ENCODE measurements at places on chromosomes 5 and 9.

GRCh38 chr9:133633681-133634080 lies 2.5 kb upstream of the DBH start:
- DNase-seq: no peak

DNA sequence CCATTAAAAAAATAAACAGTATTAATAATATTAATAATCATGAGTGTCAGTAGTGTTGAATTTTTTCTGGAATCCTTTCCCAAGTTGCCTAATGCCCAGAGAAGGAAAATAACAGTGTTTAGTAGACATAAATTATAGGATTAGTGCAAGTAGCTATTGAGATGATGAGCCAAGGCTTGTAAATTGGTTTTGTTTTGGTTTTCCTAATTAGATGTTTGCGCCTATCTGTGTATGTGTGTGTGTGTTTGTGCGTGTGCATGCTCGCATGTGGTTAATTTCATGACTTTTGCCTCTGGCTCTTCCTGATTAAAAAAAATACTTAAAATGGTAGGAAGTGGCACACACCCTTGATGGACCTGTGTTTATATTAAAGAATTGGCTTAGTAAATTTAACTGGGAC lies 55.4 kb downstream of the FXN start:
- DNase-seq: no peak

- no peak for DNase-seq
Observed at GRCh38 chr5:171541341-171541776, 121.9 kb downstream of the FGF18 start.

DNA sequence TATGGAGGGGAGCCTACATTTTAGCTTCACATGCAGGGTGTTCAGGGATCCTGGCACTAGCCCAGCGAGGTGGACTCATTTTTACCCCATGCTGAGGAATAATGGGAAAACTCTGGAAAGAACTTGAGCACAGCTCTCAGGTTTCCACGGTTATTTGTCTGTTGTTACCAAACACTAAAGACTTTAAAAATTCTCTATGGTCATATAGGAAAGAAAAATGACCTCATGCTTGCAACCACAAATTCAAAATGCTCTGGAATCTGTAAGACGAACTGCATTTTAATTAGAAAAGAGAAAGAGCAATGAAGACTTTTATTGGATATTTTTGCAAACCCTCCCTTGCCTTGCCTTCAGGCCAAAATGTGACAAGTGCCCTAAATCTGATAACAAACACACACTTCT lies 606.9 kb downstream of the EBF1 start:
- DNase-seq: no peak

DNA sequence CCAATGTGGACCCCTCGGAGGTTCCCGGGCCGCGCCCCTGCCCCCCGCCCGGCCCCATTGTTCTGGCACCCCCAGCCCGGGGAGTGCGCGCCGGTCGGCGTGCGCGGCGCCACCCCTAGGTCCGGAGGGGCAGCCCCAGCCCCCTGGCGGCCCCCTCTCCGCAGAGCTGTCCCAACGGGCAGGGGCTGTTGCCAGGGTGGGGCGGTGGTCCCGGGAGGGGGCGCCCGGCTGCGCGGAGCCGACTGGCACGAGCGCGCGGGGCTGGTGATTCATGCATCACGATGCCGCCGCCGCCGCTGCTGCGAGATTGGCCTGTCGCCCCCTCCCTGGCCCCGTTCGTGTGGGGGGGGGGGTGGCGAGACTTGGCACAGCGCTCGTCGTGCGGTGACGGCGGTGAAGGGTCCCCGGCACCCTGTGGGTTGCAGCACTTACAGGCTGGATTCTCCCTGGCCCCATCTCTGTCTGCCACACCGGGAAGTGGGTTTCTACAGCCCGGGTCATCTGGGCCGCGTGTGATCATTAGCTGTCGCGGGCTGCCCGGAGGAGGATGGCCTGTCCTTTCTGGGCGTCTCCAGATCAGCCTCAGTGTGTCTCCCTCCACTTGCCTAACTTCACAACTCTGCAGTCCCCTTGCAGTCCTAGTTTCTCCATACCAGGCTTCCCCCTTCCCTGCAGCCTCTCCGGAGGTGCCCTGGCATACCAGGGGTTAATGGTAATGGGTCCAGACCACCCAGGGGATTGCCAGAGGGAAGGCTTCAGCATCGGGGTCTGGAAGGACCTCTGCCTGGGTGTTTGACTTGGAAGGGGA lies 858 bp downstream of the NCS1 start:
- no peak for DNase-seq

- DNase-seq: no peak
Observed at GRCh38 chr9:91197232-91198181, 164.2 kb downstream of the AUH start.

DNA sequence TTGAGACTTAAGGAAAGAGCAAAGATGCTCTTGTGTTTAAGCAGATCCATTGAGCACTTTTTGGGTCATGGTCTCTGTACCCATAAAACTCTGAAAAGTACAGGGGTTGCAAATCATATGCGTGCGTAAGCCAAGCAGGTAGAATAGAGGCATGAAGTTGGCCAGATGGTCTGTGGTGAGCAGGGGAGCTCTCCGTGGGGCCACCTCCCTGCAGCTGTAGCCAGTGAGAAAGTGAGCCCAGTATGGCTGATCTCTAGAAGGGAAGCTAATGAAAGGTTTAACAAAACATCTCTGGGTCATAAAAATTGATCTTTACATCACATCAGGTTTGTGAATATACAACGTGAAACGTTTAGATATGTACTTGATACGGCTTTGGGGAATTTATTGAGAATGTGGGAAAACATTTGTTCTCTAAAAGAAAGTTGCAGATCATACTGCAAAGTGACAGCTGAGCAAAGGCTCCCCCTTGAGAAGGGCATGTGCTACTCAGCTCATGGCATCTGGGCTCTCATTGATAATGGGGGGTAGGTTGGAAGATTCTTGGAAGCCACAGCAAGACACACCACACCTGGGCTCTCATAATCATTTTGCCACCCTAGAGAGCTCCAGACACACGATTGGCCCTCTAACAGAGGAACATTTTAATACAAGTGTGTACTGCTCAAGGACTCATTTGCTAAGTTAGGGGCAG lies 30.6 kb downstream of the SH3GL2 start:
- DNase-seq: no peak

GRCh38 chr5:153429761-153430380 lies 60.6 kb upstream of the GRIA1 start:
- DNase-seq: no peak

- no peak for DNase-seq
Observed at GRCh38 chr5:74816875-74817274, 49.3 kb downstream of the FAM169A start.

DNA sequence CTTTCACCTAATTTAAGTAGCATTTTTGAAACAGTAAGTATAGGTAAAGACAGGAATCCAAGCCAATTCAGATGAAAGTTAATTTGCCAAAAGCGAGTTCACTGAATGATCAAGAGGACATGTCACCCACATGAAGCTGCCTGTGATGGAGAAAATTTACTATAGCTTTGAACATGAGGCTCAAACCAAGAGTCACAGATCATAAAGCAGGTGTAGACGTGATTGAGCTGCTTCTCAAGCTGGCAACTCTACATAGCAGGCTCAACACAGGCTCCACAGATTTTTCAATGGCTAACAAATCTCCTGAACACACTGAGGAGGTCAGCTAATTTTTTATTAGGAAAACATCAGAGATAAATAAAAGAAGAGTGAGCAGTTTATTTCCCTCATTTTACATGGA lies 173.7 kb downstream of the FAM114A2 start:
- no peak for DNase-seq

DNA sequence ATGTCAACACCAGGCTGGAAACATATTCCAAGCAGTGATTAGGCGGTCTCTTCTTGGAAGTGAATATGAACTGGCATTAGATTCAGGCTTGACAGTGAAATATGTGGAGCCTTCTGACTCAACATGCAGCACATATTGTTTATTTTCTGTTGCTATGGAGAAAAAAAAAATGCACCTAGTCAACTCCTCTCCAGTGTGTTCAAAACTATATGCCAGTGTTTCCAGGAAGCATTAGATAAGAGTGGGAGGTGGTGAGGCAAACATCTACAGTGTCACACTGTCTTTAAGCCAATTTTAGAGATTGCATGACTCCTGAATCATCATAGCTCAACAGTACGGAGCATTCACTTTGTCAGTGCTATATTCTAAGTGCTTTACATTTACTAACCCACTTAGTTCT lies 117.9 kb downstream of the HCN1 start:
- no peak for DNase-seq

DNA sequence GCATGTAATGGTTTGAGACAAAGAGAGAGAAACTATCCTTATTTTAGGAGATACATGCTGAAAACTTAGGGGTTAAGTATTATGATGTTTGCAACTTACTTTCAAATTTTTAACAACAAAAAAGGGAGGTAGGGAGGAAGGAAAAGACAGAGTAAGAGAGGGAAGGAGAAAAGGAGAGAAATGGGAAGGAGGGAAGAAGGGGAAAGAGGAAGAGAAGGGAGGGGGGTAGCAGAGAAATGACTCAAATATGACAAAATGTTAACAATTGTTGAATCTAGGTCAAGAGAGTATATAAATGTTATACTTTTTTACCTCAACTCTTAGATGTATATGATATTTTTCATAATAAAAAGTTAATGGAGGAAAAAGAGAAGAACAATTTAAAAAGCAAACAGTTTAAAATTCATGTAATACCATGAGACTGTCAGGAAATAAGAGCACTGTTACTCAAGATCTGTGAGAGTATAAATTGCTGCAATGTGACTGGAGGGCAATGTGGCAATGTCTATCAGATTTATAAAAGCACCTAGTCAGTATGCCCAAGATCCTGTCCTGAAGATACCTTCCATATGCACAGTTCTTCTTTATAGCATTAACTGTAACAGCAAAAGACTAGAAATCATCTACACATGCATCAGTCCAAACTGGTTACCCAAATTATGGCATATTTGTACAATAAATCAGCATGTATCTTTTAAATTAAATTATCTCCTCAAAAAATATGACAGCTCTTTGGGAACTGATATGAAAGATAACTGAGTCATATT lies 16.3 kb downstream of the FBXW11 start:
- DNase-seq: no peak

DNA sequence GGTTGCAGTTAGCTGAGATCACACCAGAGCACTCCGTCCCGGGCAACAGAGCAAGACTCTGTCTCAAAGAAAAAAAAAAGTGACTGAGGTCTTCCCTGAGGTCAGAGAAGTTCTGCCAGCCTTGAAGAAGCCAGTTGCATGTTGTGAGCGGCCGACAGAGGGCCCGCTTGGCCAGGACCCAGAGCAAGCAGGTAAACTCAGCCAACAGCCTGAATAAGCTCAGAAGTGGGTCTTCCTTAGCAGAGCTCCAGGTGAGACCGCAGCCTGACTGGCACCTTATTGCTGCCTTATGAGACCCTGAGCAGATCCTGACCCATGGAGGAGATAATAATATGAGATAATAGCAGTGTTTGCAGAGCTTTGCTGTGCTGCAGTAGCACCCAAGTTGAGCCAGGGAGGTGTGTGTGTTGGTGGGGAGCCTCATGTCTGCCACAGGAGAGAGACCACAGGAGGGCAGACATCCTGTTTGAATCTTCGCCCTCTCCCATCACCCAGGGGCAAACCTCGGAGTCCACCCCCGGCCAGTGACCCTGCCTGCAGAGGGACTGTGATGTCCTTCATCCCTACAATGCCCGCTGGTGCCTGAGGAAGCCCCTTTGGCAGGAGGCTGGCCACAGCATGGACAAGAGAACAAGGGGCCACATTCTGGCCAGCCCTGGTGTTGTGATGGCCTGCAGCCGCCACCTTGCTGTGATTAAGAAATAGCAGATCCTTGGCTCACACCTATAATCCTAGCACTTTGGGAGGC lies 10.8 kb upstream of the BARX1 start:
- DNase-seq: no peak

- DNase-seq: peak; percentile 94
Observed at GRCh38 chr5:81851481-81852178, 100.7 kb upstream of the SSBP2 start.

DNA sequence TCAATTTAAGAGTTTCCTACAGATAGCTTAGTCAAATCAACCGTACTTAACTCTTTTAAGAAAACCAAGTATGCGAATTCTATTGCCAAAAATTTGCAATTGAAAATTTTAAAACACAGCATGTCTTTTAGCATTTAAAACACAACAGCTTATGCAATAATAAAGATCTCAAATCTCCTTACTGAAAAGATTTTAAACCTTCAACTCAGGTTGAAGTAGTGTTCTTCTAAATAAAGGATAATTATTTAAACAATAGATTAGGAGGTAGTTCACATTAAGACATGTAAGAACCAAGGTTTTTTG lies 5.5 kb downstream of the NR3C1 start:
- DNase-seq: no peak

GRCh38 chr9:95425910-95426551 lies 90.7 kb downstream of the PTCH1 start:
- no peak for DNase-seq

- no peak for DNase-seq
Observed at GRCh38 chr9:32497921-32498320, 28.1 kb downstream of the RIGI start.

DNA sequence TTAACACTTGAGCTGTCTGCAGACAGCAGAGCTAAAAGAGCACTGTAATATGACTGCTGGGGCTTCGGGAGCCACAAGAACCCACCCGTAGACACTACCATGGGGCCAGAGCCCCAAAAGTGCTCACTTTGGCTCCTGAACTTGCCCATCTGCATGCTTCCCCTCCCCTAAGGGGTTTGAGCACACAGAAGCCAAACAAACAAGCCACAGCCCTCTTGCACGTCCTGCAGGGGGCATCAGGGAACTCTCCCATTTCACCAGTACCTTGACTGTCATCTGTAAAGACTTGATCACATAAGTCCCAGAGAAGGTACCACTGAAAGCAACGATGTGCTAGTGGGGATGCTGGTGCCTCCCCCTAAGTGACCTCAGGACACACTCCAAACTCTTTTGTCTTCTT lies 681.8 kb downstream of the SEMA5A start:
- DNase-seq: no peak

- DNase-seq: no peak
Observed at GRCh38 chr9:76737154-76737902, 26.9 kb upstream of the PCA3 start.

- no peak for DNase-seq
Observed at GRCh38 chr5:76104027-76104426, 20.8 kb downstream of the SV2C start.

DNA sequence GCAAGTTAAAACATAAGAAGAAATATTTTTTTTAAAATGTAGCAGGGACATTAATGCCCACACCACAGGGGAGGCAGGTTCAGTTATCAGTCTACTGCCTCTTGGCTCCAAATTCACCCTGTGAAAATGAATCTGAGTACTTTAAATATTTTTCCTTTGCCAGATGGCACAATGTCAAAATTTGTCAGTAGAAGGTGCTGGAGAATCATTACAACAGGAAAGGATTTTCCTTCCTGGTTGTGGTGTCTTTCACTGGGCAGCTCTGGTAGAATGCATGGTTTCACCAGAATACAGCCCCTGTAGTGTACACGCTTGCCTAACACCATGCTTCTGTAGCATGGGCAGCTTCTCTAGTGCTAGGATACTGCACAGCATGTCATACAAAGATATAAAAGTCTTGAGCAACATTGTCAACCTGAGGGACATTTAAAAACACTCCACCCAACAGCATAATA lies 9.7 kb upstream of the SREK1 start:
- DNase-seq: no peak

DNA sequence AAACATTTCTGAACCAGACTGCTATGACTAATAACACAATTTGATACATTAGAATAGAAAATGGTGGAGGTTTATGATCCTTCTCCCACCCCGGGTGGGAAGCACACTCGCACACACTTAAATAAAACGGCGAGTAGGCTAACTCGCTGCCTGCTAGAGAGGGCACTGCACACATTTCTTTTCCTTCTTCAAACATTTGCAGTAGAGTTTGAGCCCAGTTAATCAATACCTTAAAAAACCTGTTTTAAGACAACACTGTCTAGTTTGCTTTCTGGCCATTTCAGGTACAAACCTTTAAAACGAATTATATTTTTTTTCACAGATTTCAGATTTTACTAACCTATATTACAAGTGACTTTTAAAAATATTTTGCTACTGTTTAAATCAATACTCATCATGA lies 63.5 kb downstream of the EFNA5 start:
- DNase-seq: no peak
